Smooth muscle cell of the umbilical artery (primary cell): ENCODE measurements at places on chromosomes 4 and X. TPM values are rescaled to one million over a fixed set of nuclear protein-coding genes. Genes with fewer than 3 reads are reported as not detected.

The UBE2A gene
- 32.1 and 39.5 TPM in 2 replicates for total RNA-seq

The FGG gene
- not detected in 2 replicates for total RNA-seq

The SSX4B gene
- not detected in 2 replicates for total RNA-seq

The IL9R gene
- total RNA-seq = not detected in 2 replicates

The SSX3 gene
- not detected in 2 replicates for total RNA-seq

The CXorf51B gene
- not detected in 2 replicates for total RNA-seq

The RASL11B gene
- 0.23 and 1.5 TPM in 2 replicates for total RNA-seq

The ATP11C gene
- 32.1 and 47.5 TPM in 2 replicates for total RNA-seq

The PDCL2 gene
- total RNA-seq = not detected in 2 replicates

The PABPC1L2B gene
- total RNA-seq = not detected in 2 replicates

The GLOD5 gene
- total RNA-seq = not detected in 2 replicates

The MAGEA1 gene
- total RNA-seq = not detected in 2 replicates

The GAGE12H gene
- total RNA-seq = not detected in 2 replicates

The KCND1 gene
- total RNA-seq = 0.89 and 2.6 TPM in 2 replicates
